Stimulated activated CD4-positive, alpha-beta T cell treated with anti-CD3 and anti-CD28 coated beads, Interleukin-12 subunit alpha, Interleukin-12 subunit beta, amount 100 ng/mL, for 48 hours (primary cell): ENCODE measurements at places on chromosomes 6 and 20.

DNA sequence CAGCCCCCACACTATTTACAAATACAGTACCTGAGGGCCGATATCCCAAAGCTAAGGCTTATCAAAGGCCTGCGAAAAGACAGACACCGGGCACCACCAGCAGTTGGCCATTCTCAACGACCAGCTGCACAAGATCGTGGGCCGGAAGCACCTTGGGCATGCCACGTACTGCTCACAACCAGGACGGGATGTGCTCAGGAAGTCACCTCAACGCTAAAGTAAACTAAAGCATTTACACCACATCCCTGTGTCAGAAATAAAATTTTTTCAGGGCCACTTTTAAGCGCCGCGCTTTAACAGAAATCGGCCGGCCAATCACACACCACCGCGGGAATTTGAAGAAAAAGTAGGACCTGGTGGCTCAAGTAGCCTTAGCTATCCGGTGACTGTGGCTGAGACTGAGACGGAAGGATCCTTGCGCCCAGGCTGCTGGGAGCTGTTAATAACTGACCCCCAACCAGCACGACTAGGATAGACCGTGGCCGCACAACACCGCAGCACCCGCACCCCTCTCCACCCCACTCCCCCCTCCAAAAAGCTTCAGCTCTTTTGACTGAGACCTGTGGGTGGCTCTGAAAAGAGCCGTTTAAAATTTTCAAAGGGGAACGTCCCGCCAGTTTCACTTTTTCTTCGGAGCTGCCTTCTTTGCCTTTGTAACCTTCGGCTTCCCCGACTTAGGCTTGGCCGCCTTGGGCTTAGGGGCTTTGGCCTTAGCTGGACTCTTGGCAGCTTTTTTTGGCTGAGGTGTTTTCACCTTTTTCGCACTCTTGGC, 131.2 kb upstream of the BTN3A2 start:
- peak; percentile 74 for DNase-seq

DNA sequence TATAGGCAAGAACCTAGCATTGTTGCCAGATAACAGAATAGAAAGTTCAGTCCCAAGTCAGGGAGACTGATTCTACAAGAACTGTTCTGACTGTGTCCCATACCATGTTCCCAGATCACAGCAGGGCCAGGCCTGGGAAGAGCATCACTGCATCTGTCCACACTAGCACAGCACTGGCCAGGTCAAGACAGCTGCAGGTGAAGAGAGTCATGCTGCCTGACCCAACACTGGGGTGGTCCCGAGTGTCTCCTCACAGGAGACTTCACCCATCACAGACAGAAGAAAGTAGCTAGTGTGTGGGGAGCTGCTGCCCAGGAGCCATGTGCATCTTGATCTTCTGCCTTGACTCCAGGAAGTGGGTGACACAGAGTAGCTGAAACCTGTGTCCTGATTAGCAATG, 1.3 kb upstream of the CST9L start:
- no peak for DNase-seq

DNA sequence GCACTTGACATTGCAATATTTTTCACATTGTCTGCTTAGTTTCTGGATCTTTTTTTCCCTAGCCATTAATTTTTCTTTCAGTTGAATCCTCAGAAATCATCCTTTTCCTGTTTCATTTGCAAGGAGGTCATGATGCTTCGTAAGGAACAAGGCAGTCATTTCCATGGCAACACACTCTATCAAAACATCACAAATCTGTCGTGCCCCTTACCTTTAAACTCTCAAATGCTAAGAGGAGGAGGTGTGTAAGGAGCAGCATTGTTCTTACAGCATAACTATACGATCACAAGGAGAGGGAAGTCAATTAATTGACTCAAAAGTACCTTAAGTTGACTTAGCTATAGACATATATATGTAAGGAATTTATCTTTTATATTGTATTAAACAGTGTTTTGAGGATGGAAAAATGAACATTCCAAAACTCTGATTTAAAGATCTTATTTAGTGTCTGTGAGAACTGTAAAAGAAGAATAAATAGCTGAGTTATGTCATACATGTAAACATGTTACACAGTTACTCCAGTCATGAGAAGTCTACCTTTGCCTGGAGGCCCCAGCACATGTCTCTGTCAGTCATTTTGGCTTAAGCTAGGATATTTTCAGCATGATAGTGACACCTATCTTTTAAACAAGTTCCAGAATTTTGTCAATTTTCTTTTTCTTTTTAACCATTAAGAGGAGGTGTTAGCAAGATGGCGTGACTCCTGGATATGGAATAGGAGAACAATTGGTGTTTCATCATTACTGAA, 41.6 kb downstream of the CDKAL1 start:
- no peak for DNase-seq

DNA sequence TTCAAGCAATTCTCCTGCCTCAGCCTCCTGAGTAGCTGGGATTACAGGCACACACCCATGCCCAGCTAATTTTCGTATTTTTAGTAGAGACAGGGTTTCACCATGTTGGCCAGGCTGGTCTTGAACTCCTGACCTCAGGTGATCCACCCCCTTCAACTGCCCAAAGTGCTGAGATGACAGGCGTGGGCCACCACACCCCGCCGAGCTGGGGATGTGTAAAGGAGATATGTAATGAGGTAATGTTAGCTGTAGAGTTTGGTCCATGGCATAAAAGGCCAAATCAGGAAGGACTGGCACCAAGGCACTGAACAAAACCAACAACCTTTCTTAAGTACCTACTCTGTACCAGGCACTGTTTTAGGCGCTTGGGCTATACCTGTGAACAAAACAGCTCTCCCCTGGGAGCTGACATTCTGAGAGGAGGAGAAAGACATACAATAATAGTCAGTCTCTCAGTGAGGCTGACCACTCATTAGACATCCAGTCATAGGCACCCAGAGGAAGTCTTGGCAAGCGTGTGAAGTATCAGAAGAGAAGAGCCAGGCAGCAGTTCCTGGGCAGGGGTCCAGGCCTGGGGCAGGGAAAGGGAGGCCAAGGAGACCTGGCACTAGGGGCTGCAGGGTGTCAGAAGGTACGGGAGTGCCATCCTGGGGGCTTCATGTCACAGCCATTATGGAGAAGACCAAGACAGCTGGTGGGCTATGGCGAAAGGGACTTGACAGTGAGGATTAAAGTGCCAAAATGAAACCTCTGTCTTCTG, 164.8 kb upstream of the DTNBP1 start:
- no peak for DNase-seq

- no peak for DNase-seq
Measured at GRCh38 chr6:25014791-25015560, 79.2 kb upstream of the RIPOR2 start.

- no peak for DNase-seq
Measured at GRCh38 chr6:139135578-139136545, 982 bp downstream of the HECA start.

- DNase-seq, result no peak
Measured at GRCh38 chr6:11964729-11965335, 47.3 kb upstream of the HIVEP1 start.

DNA sequence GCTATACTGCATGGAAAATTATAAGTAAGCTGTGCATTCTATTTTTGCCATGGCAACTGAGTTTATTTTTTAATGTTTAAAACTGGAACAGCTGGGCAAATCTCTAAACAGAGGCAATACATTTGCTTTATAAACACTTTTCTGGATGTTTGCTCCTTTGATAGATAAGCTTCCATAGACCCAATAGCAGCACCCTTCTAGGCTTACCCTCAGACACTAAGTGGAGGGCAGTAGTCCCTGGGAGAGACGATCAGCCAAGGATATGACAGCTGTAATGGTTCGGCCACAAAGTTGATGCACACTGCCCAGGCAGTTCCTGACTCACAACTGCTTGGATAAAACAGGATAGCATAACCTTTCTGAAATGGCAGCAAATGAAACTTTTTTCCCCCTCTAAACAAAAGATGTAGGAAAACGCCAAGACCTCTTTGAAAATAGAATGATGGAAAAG, 8.5 kb upstream of the MRPS10 start:
- no peak for DNase-seq

DNA sequence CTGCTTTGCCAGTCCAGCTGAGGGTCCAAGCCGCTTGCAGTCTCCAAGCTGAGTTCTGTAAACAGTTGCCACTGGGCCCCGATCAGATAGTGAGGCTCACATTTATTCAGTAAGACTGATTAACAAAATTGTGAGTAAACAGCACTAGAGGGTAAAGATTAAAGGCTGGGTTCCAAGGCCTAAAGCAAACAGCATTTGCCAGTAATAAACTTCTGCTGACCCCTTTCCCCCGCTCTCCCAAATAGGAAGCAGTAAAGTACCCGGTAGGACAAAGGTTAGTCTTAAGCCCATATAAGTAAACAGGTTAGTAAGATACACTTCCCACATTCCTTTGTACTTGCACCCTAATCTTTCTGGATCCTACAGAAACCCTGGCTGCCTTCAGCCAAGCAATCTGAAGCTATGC, 181.8 kb downstream of the MEI4 start:
- no peak for DNase-seq

DNA sequence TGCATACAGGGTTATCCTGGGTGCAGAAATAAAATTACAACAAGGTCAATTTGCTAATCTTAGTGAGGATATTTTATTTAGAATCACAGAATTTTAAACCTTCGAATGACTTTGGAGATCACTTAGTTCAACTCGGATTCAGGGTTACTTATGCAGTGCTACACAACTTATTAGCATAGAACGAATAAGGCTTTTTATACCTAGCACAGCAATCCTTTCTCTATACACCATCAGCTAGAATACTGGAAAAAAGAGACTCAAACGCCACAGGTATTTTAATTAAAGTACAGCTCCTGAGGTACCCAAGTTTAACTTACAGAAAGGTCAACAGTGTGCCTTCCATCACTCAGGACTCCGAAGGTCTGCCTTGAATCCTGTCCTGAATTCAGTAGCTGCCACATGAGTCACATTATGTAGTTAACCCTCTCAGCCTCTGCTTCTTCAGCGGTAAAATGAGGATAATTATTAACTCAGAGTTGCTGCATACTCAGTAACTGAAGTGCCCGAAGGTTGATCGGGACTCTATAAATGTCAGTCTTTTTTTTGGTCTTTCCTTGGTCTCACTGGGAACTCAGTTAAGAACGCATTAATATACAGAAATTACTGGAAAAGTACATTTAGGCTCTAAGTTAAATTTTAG, 6.0 kb upstream of the QKI start:
- DNase-seq, result no peak

DNA sequence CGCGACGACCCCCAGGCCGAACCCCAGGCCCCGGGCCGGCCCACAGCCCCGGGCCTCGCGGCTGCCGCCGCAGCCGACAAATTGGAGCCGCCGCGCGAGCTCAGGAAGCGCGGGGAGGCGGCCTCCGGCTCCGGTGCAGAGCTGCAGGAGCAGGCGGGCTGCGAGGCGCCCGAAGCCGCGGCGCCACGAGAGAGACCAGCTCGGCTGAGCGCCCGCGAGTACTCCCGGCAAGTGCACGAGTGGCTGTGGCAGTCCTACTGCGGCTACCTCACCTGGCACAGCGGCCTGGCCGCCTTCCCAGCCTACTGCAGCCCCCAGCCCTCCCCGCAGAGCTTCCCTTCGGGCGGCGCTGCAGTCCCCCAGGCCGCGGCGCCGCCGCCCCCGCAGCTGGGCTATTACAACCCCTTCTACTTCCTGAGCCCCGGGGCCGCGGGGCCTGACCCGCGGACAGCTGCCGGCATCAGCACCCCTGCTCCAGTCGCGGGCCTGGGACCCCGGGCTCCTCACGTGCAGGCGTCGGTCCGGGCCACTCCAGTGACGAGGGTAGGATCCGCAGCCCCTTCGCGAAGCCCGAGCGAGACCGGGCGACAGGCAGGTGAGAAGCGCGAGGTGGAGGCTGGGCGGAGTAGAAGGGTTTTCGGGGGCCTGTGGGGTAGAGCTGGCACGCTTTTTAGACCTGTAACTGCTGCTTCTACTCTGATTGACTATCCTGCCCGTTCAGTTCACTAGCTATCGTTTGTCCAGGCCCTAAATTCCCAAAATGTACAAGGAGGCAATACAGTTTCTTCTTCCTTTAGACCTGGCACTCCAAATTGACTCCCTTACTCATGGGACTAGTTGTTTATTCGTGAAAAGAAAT, 654 bp downstream of the FAM8A1 start:
- peak; percentile 12 for DNase-seq

DNA sequence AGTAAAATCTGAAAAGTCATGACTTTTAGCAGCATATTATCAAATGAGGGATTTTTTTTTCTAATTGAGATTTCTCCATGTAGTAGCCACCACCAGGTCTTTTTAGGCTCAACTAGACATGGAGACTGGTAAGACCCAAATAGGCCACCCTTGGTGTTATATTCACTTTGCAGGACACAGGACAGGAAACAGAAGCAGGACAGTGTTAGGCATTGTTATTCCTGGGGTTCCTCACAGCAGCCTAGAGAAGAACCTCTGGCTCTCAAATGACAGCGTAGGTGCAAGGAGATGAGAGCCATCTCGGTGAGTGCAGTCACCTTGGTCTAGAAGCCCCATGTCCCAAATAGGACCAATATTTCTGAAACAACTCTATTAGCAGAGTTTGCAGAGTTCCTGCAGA, 19.2 kb upstream of the PBOV1 start:
- no peak for DNase-seq

DNA sequence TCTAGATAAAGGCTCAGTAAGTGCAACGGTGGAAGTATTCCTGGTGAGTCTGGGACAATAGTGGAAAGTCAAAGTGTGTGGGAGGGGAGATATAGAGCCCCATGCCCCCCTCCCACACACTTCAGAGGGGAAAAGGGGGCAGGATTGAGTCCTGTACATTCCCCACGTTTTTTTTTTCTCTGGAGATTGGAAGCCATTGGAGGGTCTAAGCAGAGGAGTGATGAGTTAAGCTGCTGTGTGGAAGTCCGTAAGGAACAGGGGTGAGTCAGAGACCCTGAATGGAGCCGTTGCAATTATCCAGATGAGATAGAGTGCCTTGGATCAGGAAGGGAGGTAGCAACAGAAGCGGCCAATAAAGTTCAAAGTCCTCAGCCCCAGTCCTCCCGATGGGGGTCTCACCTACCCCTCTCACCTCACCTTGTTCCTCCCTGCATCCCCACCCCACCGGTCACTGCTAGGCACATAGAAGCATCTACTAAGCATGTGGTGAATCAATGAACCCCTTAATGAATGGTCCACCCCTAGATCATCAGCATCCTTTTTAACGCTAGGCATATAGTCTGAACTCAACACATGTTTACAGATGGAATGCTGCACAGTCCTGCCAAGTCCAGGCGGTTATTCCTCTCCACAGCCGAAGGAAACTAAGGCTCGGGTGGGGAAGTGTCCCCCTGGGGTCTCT, 662 bp upstream of the SLC9A8 start:
- no peak for DNase-seq

DNA sequence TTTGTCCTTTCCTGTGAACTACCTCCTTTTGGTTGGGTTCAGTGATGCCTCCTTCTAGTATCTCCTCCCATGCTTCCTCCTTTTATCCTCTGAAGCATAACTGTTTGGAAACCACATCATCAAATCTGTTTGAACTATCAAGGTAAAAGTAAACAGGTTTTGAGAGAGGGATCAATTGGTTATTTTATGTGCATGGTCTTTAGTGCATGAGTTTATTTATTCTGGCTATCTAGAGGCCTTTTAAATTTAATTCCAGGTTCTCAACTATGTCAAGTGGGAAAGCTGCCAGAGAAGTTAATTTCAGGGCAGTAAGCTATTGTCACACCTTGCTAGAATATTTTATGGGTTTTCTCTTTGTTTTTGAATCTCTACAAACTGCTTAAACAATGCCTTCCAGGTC, 54.1 kb downstream of the WASF1 start:
- DNase-seq, result no peak
